Foreskin keratinocyte (primary cell): ENCODE measurements at places on chromosomes 3 and 15. TPM values are rescaled to one million over a fixed set of nuclear protein-coding genes. Genes with fewer than 3 reads are reported as not detected.
A peak's percentile ranks its signal among the peaks of the same experiment; 100 is the strongest.

DZIP1L gene
- total RNA-seq, result 5.0 and 7.6 TPM in 2 replicates

CDHR4 gene
- total RNA-seq, result not detected in 2 replicates

LRTM1 gene
- total RNA-seq, result not detected in 2 replicates

AP3B2 gene
- 0.31 and 0.63 TPM in 2 replicates for total RNA-seq

DNA sequence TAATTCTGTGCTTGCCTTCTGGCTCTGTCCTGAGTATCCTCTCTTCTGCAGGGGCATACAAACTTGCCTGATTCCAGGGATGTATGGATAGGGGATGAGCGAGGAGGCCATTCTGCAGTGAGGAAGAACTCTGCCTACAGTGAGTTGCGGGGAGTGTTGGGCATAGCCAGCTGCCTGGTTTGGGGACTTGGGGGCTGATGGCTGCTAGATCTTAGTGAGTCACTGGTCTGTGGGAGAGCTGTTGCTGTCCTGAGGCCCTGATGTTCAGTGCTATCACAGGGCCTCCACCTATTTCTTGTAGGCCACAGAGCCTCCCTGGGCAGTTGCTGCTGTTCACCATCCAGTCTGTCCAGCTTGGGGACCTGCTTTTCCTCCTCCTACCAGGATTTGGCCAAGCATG is 20.3 kb downstream of the CDAN1 start:
- no peak for DNase-seq

DNA sequence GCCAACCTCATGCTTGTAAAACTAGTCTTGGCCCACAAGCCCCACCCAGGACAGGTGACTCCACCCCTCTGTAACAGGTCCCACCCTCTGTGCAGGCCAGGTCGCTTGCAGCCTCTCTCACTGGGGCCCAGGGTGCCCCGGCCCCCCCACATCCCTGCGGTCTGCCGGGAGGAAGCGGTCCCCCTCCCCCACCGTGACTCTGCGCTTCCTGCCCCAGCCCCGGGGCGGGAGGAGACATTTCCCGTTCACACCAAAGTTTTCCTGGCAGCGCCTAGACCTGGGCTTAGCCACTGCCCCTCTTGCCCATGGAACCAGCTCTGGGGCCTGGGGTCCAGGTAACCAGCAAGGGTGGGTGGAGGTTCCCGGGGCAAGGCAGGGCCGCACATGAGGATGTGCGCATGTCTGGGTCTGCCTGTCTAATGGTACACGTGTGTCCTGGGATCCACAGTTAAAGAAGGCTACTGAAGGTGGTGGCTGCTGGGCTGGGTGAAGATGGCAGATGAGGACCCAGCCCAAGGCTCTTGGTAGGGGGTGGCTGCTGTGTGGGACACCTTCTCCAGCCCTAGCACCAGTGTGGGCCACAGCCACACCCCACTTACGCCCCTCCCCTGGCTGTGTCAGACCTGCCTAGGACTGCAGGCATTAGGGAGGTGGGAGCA is 8.4 kb downstream of the NBEAL2 start:
- peak; percentile 63 for DNase-seq

DNA sequence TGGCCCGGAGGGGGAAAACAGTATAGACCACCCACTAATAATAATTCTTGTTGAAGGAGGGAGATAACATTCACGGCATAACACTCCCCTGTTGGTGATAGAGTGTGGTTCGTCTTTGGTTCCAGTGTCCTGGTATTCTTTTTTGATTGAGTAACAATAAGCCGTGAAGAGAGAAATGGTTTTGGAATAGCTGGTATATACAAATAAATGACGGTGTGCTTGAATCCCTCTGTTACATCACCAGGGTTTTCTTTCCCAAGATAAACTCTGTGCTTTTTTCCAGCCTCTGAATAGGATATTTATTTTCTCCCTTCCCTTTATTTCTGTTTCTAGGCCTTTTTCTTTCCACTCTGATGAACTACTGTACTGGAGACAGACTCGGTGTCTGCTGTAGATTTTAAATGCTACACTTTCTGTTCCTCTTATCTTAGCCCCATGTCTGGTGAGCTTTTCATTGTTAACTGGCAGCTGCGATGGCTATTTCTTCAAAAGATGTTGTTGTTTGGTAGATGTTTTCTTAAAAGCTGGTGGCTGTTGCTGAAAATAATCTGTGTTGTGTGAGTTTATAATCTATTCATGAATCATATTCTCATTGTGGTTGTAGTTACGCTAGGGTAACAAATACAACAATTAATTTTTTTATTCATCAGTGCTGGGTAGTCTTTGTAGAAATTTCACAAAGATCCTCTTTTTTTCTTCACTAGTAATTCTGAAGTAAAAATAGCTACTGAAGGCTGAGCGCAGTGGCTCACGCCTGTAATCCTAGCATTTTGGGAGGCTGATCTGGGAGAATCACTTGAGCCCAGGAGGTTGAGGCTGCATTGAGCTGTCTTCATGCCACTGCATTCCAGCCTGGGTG is 15.5 kb upstream of the SCAANT1 start:
- no peak for DNase-seq

GRCh38 chr3:61844346-61844745 is 283.0 kb downstream of the PTPRG start:
- no peak for DNase-seq

GRCh38 chr3:110016235-110016815 is 679.0 kb upstream of the DPPA4 start:
- no peak for DNase-seq

GRCh38 chr3:131655070-131655690 is 152.4 kb upstream of the MRPL3 start:
- peak; percentile 2 for DNase-seq
